Stimulated activated CD8-positive, alpha-beta memory T cell treated with anti-CD3 and anti-CD28 coated beads, Interleukin-2, amount 100 ng/mL, for 48 hours (primary cell): ENCODE measurements at places on chromosomes 3 and 15.

- DNase-seq = peak; percentile 54
Measured at GRCh38 chr3:187150599-187150998, 11.3 kb upstream of the RPL39L start.

DNA sequence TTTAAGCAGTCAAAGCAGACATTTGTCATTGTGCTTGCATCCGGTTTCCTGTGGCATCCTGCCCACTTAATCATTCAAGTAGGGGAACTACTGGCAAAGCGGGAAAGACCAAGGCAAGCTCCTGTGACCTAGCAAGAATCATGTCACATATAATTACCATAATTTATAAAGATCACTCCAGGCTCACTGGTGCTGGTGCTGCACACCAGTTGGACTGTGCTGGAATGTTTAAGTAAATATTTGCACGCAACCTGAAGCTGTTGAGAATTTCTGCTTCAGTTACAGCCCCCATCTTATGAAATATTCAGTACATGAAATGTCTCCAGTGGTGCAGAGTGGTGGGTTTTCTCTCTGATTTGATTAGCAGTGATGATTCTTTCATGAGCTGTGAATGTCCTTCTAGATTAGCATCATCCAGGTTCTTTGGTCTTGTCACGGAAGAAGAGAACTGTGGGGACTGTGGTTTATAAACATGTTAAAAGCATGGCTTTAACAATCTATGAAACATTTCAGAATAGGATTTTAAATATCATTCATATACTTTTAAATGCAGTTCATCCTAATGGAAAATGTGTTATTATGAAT lies 621.3 kb upstream of the EPHA6 start:
- no peak for DNase-seq

GRCh38 chr3:195403841-195404408 lies 38.9 kb downstream of the ACAP2 start:
- no peak for DNase-seq

DNA sequence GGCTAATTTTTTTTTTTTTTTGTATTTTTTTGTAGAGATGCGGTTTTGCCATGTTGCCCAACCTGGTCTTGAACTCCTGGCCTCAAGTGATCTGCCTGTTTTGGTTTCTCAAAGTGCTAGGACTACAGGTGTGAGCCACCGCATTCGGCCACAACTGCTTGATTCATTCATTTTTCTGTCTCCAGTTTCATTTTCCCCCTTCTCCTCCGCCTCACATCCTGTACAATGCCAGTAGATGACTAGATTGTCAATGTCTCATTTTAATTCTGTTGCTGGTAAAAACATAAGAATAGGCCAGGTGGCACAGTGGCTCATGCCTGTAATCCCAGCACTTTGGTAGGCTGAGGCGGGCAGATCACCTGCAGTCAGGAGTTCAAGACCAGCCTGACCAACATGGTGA lies 12.0 kb upstream of the ZNF592 start:
- no peak for DNase-seq

DNA sequence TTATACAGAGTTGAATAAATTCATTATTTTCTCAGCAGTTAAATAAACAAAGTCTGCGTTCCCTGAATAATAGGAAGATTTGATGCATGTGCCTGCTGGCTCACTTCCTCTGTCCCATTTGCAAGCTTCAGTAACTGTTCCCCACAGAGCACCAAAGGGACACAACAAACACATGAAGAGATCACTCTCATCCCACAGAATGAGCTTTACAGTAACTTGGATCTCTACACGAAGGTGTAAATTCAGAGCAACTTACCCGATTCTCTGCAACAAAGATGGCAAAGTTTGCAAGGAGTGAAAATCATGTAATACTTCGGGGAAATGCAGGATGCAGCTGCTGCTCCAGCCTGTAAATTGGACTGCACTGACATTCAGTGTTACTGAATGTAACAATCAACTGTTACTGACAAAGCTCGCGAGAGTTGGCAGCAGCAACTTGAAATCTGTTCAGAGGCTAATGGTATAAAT lies at the start of gene BCHE:
Gene BCHE, minus strand, starts transcription at position 366 of the 468 bp plus-strand sequence. CDS start 6,390 bp downstream, outside the sequence.
- DNase-seq = no peak

GRCh38 chr3:27467545-27467944 lies 16.6 kb downstream of the SLC4A7 start:
- no peak for DNase-seq

- no peak for DNase-seq
Measured at GRCh38 chr15:65365229-65365628, 12.6 kb downstream of the IGDCC3 start.

DNA sequence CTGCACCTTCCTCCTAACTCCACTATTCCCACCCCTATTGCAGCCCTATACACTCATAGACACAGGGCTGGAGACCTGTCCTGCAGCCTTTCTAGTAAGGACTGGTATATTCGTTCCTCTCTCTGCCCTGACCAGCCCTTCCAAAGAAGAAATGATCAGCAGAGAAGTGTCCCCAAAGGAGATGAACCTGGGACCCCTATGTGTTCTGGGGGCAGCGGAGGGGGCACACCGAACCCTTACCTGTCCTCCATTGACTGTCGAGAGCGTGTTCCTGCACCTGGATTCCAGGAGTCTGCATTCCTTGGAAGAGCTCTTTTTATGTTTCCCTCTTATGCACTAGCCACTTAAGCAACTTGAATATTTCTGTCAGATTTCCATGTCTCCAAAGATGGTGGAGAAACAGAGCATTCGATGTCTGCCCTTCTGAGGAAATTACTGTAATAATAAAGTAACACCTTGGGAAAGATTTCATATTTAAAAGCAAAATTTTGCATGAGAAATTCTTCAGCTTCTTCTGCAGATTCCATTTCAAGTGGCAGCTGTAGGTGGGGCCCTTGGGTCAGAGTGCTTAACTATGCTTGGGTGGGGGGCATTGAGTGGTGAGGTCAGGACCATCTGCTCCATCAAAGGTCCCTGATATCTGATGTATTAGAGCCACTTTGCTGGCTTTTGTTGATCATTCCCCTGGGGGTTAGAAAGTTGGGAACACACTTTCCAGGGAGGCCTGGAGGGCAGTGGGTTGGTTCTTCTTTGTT lies 6.3 kb downstream of the EPHB1 start:
- DNase-seq = no peak

DNA sequence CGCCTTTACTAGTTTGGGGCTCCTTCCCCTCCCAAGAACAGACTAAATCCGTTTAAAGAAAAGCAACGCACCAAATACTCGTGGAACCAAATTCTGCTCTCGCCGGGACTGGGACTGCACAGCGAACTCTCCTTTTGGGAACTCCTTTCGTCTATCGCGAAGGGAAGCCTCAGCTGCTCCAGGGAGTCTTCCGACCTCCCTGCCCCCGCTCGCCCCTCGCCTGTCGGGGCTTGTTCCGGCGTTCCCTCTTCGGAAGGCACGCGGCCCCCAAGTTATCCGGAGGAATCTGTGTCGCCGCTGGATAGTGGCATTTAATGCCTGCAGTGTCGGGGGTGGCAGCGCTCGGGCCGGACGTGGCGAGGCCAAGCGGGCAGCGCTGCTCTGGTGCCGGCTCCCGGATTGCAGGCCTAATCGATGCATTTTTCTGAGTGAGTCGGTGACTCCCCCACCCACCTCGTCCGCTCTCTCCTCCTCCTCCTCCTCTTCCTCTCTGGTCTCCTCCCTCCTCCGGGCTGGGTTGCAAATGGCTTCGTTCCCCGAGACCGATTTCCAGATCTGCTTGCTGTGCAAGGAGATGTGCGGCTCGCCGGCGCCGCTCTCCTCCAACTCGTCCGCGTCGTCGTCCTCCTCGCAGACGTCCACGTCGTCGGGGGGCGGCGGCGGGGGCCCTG lies at the start of gene TRIM71:
Gene TRIM71, plus strand, starts transcription at position 440 of the 671 bp plus-strand sequence. Its CDS starts 84 bp downstream, at position 524.
- DNase-seq = peak; percentile 2

GRCh38 chr3:9779075-9779593 lies 9.4 kb upstream of the CAMK1 start:
- no peak for DNase-seq

DNA sequence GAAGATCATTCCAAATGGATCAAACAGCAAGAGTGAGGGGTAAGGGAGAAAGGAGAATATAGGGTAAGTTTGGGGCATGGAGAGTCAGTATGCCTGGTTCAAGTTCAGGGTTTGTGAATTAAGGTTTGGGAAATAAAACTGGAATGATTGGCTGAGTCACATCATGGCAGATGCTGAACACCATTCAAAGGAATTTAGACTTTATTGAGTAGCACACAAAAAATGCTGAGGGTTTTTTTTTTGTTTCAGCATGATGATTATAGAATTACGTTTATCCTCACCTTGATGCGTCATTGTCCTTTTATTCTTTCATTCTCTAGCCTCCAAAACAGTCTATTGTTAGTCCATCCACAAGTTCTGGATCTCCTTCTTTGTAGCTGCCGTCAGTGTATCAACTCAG lies 220.0 kb upstream of the UMPS start:
- DNase-seq = no peak

DNA sequence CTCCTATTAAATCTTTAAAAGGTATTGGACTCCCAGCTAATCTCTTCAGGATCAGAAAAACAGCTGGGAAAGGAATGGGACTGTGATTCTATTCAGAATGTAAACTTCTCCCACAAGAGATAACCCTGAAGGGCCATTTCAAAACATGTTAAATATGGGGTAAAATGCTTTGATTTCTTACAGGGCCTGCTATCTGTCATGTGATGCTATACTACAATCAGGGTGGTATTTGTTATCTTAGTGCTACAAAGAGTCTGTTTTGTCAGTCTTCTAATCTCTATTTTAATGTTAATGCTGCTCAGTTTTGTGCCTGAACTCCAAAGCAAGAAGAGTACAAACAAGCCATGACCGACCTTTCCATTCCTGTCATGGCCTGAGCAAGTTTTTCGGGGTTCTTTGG lies 186.9 kb downstream of the TBC1D5 start:
- DNase-seq = no peak

DNA sequence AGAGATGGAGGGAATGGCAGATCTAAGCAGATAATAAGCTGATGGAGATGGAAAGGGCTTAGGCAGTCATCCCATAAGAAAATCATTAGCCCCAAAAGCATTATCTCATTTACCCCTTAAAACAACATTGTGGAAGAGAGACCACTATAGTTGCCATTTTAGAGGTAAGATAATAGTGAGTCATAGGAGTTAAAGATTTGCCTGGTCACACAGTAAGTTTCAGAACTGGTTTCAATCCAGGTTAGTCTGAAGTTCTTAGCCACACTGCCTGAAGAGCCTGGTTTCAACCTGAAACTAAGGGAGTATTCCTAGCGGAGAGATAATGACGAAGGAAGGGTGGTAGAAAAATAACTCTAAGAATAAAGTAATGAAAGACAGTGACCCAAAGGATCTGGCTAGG lies 13.0 kb upstream of the UBR1 start:
- no peak for DNase-seq

- DNase-seq = no peak
Measured at GRCh38 chr15:71548401-71548807, 261.9 kb upstream of the NR2E3 start.

GRCh38 chr3:127764301-127764700 lies 58.0 kb downstream of the MGLL start:
- no peak for DNase-seq

GRCh38 chr15:65981837-65982626 lies 112.7 kb downstream of the RAB11A start:
- peak; percentile 26 for DNase-seq

GRCh38 chr15:26639966-26640365 lies 132.9 kb downstream of the GABRB3 start:
- no peak for DNase-seq

GRCh38 chr3:188722963-188723362 lies 448.8 kb upstream of the TPRG1 start:
- no peak for DNase-seq

GRCh38 chr3:126887686-126888085 lies 95.2 kb upstream of the PLXNA1 start:
- DNase-seq = no peak

DNA sequence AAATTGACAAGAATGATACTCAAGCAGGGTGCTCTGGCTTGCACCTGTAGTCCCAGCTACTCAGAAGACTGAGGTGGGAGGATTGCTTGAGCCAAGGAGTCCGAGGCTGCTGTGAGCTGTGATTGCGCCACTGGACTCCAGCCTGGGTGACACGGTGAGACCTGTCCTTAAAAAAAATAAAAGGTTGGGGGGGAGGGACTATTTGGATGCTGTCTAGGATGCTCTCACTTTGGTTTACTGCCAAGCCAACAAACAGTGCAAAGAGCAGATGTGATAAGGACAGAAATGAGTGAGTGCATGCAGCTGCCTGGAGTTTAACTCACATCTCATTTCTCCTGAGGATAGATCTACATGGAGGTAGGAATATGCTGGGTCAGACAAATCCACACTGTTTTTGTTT lies 130.0 kb downstream of the FRMD4B start:
- no peak for DNase-seq

GRCh38 chr3:47464588-47464987 lies 11.2 kb downstream of the SCAP start:
- DNase-seq = no peak

DNA sequence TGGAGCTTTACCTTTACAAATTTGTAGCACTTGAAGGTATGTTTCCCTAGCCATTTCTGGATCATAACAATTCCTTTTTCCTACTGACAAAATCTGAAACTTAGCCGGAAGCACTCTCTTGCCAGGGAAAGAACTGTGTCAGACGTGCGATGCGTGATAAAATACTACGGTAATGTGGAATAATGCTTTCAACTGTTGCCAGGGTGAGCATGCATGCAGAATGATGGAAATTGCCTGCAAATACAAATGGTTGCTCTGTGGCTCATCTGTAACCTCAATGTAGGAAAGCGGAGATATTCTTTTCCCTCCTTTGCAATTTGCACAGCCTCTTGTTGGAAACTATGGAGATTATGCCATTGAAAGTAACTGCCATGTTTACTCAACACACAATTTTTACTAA lies 736.5 kb upstream of the CFAP20DC start:
- no peak for DNase-seq

- DNase-seq = no peak
Measured at GRCh38 chr3:192121923-192122322, 605.4 kb downstream of the FGF12 start.

DNA sequence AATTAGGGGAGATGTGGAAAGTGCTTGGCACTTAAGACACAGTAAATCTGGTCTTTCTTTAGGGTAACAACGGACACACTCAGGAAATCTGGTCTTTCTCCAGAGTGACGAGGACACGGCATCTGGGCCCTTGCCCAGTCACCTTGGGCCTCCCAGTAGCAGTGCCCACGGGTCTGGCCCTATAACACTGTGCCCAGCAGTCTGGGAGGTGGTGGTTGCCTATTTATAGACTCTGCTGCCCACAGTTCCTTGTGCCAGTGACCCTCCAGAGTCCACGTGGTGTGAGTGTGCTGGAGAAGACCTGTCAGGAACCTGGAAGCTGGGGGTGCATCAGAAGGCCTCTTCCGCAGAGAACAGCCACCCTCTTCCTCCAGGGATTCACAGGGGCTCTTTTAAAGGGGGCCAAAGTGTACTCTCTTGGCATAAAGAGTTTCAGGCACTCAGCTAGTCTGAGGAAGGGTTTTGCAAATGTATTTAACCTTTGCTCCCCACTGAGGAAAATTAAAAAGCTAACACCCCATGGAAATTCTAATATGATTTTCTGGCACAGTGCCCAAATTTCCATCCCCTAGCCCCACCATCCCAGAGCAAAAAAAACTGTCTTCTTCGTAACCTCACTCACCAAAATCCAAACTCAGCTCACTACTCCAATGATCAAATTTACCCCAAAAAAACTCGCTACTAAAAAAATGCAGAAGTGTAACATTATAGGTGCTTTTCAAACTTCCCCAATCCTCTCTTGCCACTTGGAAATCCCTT lies 15.4 kb downstream of the WNT5A start:
- DNase-seq = no peak
